DND-41 (cell line): ENCODE measurements at places on chromosomes 4 and X.

DNA sequence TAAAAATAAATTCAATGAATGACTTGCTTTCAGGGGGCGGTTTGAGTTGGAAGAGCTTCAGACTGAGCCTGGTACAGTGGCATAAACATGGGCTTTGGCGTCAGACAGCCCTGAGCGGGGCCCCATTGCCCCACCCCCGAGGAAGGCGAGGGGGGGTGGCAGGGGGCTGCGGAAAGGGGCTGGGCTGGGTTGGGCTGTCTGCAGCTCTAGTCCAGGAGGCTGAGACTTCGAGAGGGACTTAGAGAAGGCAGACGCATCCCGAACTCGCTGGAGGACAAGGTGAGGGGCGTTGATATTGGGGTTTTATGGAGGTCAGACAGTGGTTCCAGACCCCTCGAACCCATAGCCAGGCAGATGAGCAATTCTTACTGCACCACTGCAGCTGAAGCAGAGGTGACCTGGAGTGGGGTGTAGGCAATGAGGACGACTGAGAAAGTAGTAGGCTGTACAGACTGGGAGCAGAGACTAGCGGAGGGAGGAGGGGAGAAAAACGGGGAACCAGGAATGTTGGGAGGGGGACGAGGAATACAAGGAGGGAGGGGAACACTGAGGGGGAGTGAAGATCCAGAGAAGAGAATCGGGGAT, at the start of gene MAGED2:
Gene MAGED2, plus strand, starts transcription at position 222 of the 585 bp plus-strand sequence. CDS start 1,587 bp downstream, outside the sequence.
- H3K4me1 ChIP-seq: peaks cover 21% of the 10 kb centered on the region
- peak within 1 kb of the TSS; percentile 48 for H3K27ac ChIP-seq
- peak; percentile 60 for DNase-seq
- H3K4me3 ChIP-seq: peak within 1 kb of the TSS; percentile 64
- peaks cover 29% of the 10 kb centered on the region for H3K36me3 ChIP-seq

- H3K27me3 ChIP-seq: no peaks in the 10 kb centered on the region
- no peaks in the 10 kb centered on the region for H3K36me3 ChIP-seq
- DNase-seq: peak; percentile 17
- no peak overlapping the region for H3K27ac ChIP-seq
- H3K4me1 ChIP-seq: no peaks in the 10 kb centered on the region
Observed at GRCh38 chr4:146095091-146095690, 80.3 kb upstream of the LSM6 start.

DNA sequence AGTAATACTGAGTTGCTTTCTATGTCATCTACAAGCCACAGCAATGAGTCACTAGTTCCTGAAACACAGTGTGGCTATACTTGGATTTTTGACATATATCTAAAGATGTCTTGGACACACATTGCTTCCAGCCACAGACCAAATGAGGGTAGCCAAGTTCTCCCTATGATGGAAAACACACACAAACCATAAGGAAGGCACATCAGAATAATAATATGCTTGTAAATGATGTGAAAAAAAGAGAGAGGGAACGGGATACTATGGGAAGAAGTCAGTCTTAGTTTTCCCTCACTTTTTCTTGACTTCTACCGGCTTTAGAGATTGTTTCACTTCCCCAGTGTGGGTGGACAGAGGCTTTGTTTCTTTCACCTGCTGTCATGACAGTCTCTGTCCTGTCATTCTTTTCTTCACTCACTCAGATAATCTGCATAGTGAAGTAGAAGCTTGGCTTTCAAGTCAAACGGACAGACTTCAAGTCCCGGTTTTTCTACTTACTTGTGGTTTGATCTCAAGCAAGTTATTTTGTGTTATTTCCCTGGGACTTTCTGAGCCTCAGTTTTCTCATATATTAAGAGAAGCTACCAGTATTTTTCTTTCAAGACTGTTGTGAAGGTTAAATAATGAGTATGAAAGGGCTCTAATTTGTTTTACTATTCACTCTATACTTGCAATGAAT, 34.7 kb downstream of the P2RY10 start:
- no peak overlapping the region for H3K4me3 ChIP-seq
- peaks cover 8% of the 10 kb centered on the region; the same call in 1 of the 2 replicates for H3K4me1 ChIP-seq
- H3K27me3 ChIP-seq: no peaks in the 10 kb centered on the region
- no peaks in the 10 kb centered on the region for H3K36me3 ChIP-seq
- DNase-seq: no peak
- H3K27ac ChIP-seq: no peak overlapping the region

DNA sequence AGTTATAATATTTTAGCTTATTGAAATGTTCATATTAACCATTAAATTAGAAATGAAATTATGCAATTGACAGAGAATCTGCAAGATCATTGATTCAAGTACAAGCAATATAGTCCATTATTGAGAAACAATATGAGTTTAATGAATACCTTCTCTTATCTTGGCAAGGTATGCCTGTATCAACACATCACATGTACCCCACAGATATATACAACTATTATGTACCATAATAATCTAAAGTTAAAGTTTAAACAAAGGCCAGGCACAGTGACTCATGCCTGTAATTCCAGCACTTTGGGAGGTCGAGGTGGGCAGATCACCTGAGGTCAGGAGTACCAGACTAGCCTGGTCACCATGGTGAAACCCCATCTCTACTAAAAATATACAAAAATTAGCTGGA, 514.7 kb downstream of the PCDH7 start:
- no peaks in the 10 kb centered on the region for H3K4me1 ChIP-seq
- no peak for DNase-seq
- no peak overlapping the region for H3K4me3 ChIP-seq
- no peaks in the 10 kb centered on the region for H3K36me3 ChIP-seq
- no peaks in the 10 kb centered on the region for H3K27me3 ChIP-seq
